ENCODE measurements at places on chromosomes 7 and 10. TPM values are rescaled to one million over a fixed set of nuclear protein-coding genes. Genes with fewer than 3 reads are reported as not detected.

DNA sequence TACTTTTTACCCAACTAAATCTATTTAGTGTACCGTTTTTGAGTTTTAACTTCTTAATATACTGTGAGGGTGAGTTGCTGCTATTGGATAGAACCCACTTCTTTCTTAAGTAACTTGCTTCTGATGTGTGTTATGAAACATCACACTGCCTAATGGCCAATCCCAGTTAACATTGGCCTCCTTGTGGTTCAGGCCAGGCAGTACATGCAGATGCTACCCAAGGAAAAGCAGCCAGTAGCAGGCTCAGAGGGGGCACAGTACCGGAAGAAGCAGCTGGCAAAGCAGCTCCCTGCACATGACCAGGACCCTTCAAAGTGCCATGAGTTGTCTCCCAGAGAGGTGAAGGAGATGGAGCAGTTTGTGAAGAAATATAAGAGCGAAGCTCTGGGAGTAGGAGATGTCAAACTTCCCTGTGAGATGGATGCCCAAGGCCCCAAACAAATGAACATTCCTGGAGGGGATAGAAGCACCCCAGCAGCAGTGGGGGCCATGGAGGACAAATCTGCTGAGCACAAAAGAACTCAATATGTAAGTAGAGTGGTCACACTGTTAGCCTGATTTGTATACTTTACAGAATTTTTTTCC lies 39.7 kb downstream of the TES start:
- H3K36me3 ChIP-seq: peaks cover 26% of the 10 kb centered on the region
- H3K27ac ChIP-seq: no peak overlapping the region
- no peaks in the 10 kb centered on the region for H3K4me1 ChIP-seq
- DNase-seq: peak; percentile 25

DNA sequence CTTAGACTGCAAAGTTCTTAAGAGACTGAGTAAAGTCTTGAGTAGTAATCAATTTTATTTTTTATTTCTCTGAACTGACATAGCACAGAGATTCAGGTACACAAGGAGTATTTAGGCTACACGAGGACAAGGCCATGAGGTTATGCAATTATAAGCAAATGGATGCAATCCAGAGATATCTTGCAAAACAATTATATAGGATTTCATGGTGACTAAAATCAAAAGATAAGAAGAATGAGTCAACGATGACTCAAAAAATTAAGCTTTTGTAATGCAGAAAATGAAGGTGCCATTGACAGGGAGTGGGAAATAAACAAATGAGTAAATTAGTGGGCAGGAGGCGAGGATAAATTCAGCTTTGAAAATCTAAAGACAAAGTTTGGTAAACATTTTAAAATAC lies 66.7 kb upstream of the MYO3A start:
- H3K27ac ChIP-seq: no peak overlapping the region
- no peaks in the 10 kb centered on the region for H3K36me3 ChIP-seq
- no peaks in the 10 kb centered on the region for H3K4me1 ChIP-seq
- DNase-seq: no peak
- no peak overlapping the region for H3K4me3 ChIP-seq

- no peak for DNase-seq
- no peak overlapping the region for H3K27ac ChIP-seq
- H3K4me3 ChIP-seq: no peak overlapping the region
- no peaks in the 10 kb centered on the region for H3K27me3 ChIP-seq
- H3K36me3 ChIP-seq: no peaks in the 10 kb centered on the region
These were observed 66.9 kb upstream of the SEMA3A start for GRCh38 chr7:84261509-84261908.

The SFRP5 gene
- total RNA-seq: 0.40 TPM

The HOXA11 gene
- total RNA-seq: not detected

The SLC35G1 gene
- total RNA-seq: 4.5 TPM

Measured in K562 (cell line).